Activated CD8-positive, alpha-beta memory T cell treated with anti-CD3 and anti-CD28 coated beads, Interleukin-2, amount 50 U/mL, for 48 hours (primary cell): ENCODE measurements at places on chromosomes 2 and 18.

DNA sequence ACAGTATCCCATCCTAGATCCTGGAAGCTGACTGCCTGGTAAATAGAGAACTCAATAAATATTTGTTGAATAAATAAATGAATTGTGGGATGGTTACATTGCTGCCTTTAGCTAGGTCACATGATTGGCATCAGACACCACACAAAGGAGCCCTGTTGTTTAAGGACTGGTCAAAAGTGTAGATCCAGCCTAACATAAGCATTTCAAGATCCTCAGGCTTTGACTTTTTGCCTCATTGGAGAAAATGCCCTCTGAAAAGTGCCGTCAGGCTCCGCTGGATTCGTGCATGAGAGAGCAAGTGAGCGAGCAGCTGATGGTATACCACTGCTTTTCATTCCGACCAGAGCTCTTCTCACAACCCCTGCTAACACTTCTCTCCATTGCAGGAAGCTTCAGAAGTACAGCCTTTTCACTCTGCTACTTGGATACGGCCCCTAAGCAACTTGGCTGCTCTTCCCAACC, 1.3 kb upstream of the ZNF24 start:
- no peak for DNase-seq

GRCh38 chr2:38293152-38293865, 83.8 kb downstream of the ATL2 start:
- DNase-seq = no peak

DNA sequence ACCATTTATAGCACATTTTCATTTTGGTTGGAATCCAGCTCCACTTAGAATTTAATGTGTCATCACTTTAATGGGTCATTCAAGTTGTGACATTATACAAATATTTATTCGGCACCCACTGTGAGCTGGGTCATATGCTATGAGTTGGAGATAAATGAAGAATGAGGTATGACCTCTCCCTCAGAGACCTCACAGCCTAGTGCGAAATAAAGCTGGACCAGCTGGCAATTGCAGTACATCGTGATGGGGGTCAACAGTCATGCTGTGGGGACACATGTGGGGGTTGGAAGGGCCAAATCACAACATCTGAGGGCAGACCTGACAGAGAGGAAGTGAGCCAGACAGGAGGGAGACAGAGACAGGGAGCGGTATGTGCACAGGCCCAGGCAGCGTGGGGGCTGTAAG, 175.4 kb downstream of the MAIP1 start:
- no peak for DNase-seq

DNA sequence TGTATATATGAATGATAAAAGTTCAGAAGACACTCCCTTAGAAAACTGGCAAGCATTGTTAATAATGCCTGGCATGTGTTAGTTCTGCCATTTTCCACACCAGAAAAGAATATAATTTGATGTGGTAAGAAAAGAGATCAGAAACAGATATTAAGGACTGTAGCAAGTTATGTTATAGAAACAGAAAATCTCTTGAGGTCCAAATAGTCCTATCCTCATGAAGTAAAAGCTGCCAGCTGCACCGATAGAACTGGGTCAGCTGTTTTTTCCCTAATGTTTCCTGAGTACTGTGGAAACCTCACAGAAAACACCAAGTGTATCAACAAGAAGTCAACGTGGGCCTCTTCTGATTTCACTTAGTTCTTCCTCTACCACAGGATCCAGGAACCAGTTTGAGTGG, 56.9 kb upstream of the SDC1 start:
- no peak for DNase-seq

DNA sequence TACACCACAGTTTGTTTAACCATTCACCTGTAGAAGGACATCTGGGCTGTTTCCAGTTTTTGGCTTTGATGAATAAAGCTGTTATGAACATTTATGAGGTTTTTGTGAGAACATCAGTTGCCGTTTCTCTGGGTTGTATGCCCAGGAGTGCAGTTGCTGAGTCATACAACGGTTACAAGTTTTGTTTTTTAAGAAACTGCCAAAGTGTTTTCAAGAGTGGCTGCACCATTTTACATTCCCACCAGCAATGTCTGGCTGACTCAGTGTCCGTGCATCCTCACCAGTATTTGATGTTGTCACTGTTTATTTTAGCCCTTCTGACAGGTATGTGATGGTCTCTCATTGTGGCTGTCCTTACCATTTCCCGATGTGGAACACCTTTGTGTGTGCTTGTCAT, 48.0 kb upstream of the GPR17 start:
- no peak for DNase-seq

GRCh38 chr18:77020561-77020960, 112.0 kb downstream of the MBP start:
- DNase-seq = no peak

- DNase-seq = no peak
These were observed 34.5 kb upstream of the CTAGE1 start for GRCh38 chr18:22452226-22452668.

DNA sequence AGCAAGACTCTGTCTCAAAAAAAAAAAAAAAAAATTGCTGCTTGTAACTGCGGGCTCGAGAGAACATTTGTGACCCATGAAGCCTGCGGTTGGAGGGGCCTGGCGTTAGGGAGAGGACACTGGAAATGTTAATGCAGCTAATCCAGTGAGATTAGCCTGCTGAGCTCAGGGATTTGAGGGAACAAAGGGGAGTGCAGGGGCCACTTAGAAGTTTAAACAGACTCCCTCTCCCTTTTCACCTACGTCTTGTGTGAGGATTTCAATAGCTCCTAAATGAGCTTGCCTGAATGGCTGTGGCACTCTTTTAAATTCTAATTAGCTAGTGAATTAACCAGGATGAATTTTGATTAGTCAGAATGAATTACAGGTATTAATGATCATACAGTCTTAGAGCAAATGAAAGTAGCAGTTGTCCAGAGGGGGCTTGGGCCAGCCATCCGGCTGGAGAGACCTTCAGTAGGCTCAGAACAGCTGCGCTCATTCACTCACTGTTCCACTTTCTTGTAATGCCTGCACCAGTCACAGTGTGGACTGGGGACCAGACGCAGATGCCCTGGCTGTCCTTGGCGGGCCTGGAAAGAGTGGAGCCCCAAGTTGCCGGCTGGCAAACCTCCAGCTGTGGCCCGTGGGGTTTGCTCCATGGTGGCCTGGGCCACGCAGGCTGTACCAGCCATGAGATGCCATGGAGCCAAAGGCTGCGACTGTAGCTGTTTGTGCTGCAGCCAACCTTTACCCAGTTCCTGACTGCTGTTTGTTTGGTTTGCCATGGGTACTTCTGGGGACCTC, 20.8 kb downstream of the LDLRAD4 start:
- peak; percentile 30 for DNase-seq

- DNase-seq = no peak
These were observed 115.5 kb upstream of the CYP26B1 start for GRCh38 chr2:72263043-72263775.
